SW 1271 (cell line): ENCODE measurements at places on chromosomes 12 and 14.
A peak's percentile ranks its signal among the peaks of the same experiment; 100 is the strongest.

- DNase-seq, result no peak
These were observed 18.5 kb downstream of the TMEM132D start for GRCh38 chr12:129885287-129885686.

DNA sequence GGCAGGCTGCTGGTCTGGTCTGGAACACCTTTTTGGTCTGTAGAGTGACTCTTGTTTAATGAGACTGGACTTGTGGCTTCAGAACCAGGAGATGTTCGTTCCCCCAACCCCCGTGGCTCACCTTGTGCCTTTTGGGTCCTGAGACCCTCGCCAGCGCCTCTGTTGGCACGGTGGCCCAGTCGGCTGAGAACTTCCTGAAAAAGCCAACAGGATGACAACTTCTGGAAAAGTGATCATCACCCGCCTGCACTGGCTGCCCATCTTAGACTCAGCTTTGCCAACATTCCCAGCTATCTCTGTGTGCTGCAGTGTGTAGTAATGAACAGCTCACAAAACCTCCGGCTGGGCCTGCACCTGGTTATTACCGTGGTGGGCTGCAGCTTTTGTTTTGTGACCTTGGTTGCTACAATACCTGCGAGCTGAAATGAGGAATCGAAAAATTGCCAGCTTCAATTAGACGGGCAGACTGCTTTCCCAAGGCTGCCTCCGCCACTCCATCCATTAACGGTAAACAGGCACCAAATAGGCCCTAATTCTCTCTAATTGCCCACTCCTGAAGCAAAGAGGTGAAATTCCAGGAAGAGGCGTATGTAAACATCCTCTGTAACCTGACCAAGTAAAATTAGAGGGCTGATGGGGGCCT lies 16.0 kb downstream of the MEG3 start:
- DNase-seq, result no peak

GRCh38 chr12:65814038-65814437 lies 10.2 kb upstream of the HMGA2 start:
- DNase-seq, result no peak

- DNase-seq, result no peak
These were observed 46.1 kb downstream of the TMTC3 start for GRCh38 chr12:88188180-88188579.

DNA sequence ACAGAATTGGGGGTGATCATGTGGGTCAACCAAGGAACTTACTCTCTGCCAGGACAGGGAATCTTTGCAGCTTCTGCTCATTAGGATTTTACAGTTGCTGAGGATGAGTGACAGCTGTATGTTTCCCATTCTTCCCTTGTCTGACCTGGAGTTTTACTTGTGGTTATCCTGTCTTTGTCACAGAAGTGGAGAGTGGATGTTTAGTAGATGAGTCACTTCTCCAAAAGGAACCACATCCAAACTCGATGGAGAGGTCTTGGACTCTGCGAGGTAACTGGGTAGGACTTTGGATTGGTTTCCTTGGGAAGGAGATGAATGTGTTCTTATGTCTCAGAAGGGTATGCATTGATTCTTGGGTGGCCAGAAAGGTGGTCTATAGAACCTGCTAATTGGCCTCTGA lies 53.8 kb upstream of the USP44 start:
- no peak for DNase-seq

- DNase-seq, result no peak
These were observed 924.4 kb upstream of the LRFN5 start for GRCh38 chr14:40682131-40682913.

DNA sequence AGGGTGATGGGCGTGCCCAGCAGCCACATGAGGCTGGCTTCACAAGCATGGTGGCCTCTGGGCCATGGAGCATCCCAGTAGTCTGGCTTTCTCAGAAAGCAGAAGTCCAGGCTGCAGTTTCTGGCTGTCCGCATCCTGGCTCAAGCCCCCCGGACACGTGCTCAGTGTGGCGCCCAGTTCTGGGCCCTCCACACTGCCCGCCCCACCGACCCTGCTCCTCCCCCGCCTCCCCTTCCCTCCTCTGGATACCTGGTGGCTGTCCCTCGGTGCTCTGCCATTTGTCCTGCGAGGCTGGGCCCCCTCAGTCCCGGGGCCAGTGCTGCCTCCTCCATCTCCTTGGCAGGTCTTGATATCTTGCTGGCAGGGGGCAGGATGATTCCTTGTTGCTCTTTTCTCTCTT lies 31.6 kb downstream of the LRCOL1 start:
- no peak for DNase-seq

GRCh38 chr12:5096241-5096924 lies 52.7 kb downstream of the KCNA5 start:
- peak; percentile 23 for DNase-seq

DNA sequence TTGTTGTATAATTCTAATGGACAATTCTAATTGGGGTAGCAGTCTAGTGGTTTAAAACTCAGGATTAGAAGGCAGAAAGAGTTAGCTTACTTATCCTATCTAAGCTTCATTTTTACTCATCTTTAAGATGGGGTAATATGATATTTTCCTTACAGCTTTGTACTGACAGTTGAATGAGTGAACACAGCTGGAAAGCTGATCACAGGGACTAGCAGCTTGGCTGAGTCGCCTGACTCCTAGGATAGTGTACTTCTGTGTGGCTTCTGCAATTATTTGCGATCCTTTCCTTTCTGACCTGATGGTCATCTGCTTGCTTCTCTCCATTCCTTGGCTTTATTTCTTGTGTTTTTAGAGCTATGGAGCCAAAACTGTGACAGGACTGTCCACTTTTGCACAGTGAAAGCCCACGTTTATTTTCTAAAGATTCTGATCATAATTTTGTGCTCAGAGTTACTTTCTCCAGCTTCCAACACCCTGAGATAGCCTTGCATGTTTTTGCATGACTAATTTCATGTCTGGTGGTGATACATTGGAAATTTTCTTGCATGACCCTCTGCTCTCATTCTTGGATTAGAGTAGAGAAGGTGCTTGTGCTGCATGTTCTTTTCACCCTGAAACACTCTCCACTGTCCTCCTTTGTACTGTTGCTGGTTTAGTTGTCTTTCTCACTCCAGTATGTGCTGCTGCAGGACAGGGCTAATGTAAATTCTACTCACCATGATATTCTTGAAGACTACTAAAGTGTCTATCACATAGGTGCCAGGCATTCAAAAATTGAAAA lies 377.0 kb upstream of the ATP2B1 start:
- DNase-seq, result no peak

GRCh38 chr14:61326847-61327246 lies 5.5 kb downstream of the PRKCH start:
- no peak for DNase-seq

DNA sequence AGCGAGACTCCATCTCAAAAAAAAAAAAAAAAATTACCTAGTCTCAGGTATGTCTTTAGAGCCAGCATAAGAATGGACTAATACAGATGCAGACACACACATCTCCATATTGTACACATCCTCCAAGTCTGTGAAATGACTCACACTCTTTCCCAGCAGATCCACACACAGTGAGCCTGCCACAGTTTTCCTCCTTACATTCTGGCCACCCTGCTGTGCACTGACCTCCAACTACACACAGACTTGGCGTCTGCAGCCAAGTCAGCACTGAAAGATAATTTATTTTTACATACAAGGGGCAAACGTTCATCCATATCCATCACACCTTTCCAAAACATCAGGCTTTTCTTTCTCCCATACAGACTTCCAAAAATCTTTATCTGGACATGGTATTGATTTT lies 115.9 kb downstream of the SLC25A21 start:
- no peak for DNase-seq

GRCh38 chr14:60720962-60721325 lies 3.2 kb downstream of the SIX4 start:
- no peak for DNase-seq

GRCh38 chr12:7034464-7034863 lies 16.2 kb upstream of the LPCAT3 start:
- no peak for DNase-seq
